Breast epithelium (tissue), 4 donors: ENCODE measurements at places on chromosomes 7 and 10. TPM values are rescaled to one million over a fixed set of nuclear protein-coding genes. Genes with fewer than 3 reads are reported as not detected.

Gene OR2A1
- 0.32 TPM for total RNA-seq

Gene CRHR2
- under 0.01 TPM for total RNA-seq

Gene GPRIN2
- total RNA-seq: 6.9 TPM

Gene GOLGA7B
- total RNA-seq: 0.59 TPM

GRCh38 chr7:53603461-53603860, 568.0 kb downstream of the POM121L12 start:
- no peak overlapping the region for H3K4me3 ChIP-seq
- no peaks in the 10 kb centered on the region for H3K36me3 ChIP-seq
- no peak for DNase-seq
- H3K4me1 ChIP-seq: no peaks in the 10 kb centered on the region
- H3K27me3 ChIP-seq: no peaks in the 10 kb centered on the region
